ENCODE measurements at places on chromosomes 12 and 14. TPM values are rescaled to one million over a fixed set of nuclear protein-coding genes. Genes with fewer than 3 reads are reported as not detected.

MORN3 gene
- 5.6 TPM for total RNA-seq

KRT74 gene
- not detected for total RNA-seq

RAP1B gene
- 290 TPM for total RNA-seq

INSM2 gene
- total RNA-seq = not detected

PTCSC3 gene
- total RNA-seq = not detected

MLEC gene
- 28.2 TPM for total RNA-seq

DNA sequence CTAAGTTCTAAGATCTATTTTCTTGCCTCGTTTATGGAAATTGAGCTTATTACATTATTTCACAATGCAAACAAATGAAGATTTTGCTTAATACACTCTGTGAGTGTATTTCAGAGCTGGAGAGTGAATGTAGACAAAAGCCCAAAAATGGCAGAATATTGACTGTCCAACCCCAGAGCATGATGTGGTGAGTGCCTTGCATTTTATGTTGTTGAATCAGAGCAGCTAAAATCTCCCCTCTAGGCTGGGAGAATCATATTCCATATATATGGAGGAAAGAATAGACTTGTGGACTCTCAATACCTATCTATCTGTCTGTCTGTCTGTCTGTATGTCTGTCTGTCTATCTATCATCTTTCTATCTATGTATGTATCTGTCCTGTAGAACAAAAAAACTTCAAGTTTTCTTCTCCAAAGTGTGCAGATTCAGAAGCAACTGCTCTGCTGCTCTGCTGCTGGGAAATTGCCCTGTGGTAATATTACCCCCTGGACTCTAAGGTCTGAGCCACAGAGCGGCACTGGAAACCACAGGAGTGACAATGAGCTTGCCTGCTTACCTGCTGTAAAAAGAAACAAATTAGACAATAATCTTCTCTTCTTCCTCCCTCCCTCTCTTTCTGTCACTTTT lies 209.4 kb upstream of the PRICKLE1 start:
- DNase-seq = no peak

DNA sequence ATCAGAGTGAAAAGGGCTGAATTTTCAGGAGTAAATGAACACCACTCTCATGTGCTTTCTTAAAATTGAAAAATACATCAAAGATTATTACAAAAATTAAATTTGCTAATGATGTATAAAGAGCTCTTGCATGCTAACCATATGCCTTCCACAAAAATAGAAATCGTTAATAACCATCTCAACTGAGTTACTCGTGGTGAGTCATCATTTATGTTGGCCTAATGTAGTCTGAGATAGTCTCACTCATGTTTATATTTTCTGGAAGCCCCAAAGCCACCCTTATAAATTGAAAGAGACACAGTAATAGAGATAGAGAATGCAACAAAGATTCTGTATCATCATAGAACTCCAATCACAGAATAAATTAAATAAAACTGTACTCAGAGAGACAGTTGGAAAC lies 131.2 kb downstream of the KCNH5 start:
- DNase-seq = no peak

- no peak for DNase-seq
Measured at GRCh38 chr12:53292426-53292825, 2.9 kb upstream of the PFDN5 start.

DNA sequence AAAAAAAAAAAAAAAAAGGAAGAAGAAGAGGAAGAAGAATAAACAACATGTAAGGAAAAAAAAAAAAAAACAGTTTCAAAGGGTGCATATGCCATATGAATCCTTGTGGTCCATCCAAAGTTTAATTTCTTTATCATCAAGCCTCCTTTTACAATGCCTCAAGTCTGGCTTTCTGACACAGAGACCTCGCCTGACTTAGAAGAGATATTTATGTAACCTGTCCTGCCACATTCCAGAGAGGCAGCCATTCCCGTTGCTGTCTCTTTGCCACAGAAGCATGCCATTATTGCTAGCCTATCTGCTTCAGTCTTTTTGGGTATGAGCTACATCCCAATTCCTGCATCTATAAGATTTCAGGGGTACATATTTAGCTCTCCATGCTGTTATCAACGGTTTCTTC lies 596.7 kb upstream of the ATP2B1 start:
- no peak for DNase-seq

- no peak for DNase-seq
Measured at GRCh38 chr12:12358528-12358927, 1.6 kb downstream of the BORCS5 start.

DNA sequence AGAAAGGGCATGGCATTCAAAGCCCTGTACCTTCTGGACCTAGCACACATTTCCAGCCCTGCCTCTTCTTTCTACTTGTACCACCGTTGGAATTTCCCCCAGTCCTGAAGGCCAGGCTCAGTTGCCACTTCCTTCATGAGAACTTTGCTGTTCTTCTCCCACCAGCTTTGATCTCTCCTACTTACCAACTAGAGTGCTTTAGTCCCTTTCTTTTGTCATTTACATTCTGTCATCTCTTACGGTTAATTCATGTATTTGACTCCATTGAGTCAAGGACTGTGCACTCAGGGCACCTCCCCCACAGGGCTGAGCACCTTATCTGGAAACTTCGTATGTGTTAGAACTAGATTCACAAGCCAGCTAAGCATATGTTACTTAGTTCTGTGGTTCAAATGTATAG lies 26.3 kb downstream of the BICDL1 start:
- peak; percentile 23 for DNase-seq

GRCh38 chr12:32397696-32398095 lies 1.7 kb upstream of the FGD4 start:
- DNase-seq = no peak

DNA sequence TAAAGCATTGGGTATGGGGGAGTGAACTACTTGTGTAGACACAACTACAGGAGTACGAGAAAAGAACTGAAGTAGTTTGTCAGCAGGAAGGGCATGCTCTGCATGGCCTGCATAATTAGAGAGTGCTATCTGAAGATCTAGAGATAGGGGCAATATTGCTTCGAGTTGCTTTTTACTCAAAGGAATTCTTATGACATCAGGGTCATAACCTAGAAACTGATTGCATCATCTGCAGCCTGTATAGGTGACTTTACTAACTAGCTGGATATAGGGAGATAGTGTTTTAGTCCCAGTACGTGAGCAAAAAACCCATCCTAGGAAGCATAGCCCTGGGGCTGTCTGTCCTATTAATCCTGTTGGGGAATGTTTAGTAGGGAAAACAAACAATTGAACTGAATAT lies 39.8 kb downstream of the TMTC3 start:
- no peak for DNase-seq

DNA sequence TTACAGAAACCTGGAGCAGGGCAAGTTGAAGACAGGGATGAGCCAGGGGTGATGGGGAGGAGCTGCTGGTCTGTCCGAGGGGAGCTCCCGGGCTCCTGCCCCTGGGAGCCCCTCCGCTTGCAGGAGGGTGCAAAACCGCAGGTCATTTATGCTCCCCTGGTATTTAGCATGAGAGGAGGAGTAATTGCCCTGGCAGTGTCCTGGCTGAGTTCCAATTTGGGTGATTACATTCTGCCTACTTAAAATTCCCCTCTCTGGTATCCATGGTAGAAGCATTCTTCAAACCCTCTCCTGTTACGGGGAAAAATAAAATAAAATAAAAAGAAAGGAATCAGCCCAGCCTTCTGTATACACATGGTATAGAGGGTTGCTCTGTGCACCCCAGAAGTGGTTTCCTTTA lies 61.7 kb upstream of the VRK1 start:
- DNase-seq = no peak

GRCh38 chr12:130958557-130959140 lies 4.9 kb downstream of the ADGRD1 start:
- DNase-seq = no peak

- DNase-seq = no peak
Measured at GRCh38 chr12:52651726-52652261, at the start of gene KRT2. TSS of gene KRT2 (minus strand) at chr12:52652211. CDS start at chr12:52652142, 69 bp downstream.

DNA sequence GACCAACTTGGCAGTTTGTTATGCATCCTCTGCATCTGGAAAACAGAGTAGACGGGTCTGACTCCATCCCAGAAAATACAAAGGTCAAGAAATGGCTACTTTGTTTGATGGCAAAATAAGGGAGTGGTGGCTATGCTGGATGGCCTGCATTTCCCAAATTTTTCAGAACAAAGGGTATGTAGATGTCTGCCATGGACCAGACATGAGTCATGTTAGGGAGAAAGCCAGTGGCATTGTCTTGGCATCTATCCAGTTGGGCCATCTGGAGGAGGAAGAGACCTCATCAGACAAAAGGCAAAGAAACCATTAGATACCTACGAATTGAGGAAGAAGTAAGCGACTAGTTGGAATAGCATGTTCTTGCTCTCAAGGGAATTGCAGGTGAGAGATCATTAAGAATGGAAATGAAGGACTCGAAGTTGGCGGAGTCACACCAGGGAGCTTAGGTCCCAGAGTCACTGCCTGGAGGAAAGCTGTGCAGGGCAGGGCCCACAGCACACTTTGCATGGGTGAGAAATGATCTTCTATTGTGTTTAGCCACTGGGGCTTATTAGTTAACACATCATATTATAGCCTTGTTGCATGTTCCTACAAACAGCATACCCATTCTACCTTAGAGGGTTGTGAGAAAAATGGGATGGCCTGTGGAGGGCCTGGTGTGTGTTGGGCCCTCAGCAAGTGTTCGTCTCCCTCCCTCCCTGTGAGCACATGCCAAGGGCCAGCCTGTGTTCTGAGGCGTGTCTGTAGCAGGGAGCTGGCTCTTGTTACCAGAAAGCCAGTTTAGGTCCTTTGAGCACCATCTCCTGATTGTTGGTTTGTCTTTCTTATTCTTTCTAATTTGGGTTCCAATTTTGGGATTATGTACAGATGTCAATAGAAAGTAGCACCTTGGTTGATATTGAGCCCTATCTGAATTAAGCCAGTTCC lies 119.4 kb downstream of the KTN1 start:
- DNase-seq = no peak

GRCh38 chr12:109738878-109739665 lies 25.4 kb downstream of the FAM222A start:
- DNase-seq = no peak

GRCh38 chr14:102509746-102510615 lies at the start of gene ANKRD9:
TSS of gene ANKRD9 (minus strand) at chr14:102509776. CDS start at chr14:102507889, 1,887 bp downstream.
- DNase-seq = peak; percentile 92

DNA sequence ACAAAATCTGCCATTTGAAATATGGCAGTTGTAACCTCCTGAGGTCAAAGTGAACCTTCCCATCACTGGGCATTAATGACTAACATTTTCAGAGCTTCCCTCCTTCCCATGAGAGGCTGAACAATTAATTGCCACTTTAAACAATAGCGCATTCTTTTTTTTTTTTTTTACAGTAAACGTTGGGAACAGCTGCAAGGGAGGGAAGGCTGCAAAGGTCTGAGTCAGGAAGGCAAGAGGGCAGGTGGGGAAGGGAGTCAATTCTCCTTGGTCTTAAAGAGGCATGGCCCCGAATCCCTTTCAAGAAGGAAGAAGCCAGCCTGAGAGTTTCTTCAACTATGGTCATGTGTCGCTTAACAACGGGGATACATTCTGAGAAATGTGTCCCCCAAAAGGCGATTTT lies 41.0 kb upstream of the PLEKHG3 start:
- no peak for DNase-seq

- DNase-seq = no peak
Measured at GRCh38 chr14:71532344-71532743, 399.9 kb upstream of the RGS6 start.

DNA sequence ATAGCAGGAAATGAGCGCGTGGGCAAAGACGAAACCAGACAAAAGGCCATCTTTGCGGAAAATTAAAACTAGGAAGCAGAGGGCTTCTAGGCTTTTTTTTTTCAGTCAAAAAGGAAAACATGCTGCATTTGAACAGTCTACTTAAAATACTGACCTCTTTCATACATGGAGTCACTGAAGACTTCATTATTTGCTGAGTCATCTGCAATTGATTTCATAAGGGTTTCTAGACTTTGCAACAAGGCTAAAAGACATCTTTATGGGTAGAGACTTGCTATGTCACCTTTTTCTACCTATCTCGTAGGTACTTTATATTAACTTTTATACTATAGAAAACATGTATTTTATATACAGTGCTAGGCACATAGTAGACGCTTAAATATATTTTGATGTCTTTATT lies 238.4 kb downstream of the TMEM132D start:
- no peak for DNase-seq

- DNase-seq = no peak
Measured at GRCh38 chr14:72243309-72244293, 311.4 kb downstream of the RGS6 start.

DNA sequence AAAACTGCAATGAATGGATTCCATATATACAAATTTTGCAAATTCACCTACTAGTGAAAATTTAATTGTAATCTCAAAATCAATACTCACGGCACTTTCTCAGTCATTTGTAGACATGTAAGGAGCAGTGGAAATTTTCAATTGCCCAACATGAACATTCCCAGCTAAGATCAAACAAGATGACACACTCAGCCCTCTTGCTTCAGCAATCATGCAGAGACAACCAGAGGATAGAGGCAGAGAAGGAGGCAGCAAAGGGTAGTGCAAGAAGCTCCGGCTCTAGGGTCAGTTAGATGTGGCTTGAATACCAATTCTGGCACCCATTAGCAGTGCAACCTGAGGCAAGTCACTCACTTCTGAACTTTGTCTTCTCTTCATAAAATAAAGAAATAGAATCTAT lies 91.5 kb upstream of the SLC35F4 start:
- no peak for DNase-seq

DNA sequence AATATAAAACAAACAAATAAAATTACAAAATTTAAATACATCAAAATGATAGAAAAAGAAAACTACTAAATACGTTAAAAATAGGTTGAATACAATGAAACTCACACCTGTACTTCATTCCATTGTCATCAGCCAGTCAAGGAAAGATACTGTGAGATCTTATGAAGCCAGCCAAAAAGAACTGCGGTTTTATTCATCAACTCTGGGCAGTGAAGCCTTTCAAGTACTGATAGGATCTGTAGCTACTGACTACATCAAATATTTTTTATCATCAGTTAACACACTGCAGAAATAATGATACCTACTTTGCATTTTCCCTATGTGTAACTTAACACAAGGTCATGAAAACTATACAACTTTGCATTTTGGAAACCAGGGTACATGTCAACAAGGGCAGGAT lies 46.3 kb upstream of the FAR2 start:
- peak; percentile 23 for DNase-seq

- no peak for DNase-seq
Measured at GRCh38 chr14:100041271-100041670, 24.0 kb upstream of the EVL start.

DNA sequence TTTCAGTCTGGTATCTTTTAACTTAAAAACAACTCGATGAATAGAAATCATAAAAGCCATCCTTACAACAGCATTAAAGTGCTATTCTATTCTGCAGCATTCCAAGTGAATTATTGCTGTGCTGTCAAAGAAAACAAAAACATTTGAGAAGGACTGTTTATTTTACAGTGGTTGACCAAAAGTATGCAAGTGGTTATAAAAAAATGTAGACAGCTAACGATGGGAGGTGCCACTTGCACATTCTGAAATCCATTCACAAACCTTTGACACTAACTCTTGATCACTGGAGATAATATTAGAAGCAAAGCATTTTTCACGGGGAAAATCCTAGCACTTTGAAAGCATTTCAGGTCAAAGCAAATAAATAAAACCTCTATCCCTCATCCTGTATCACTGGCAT lies 55.6 kb downstream of the HMGA2 start:
- DNase-seq = no peak

Measured in CD4-positive, CD25-positive, alpha-beta regulatory T cell (primary cell).